Stimulated activated CD4-positive, alpha-beta T cell treated with anti-CD3 and anti-CD28 coated beads, Interleukin-2, amount 100 ng/mL, for 48 hours (primary cell): ENCODE measurements at places on chromosomes 12 and 14.

DNA sequence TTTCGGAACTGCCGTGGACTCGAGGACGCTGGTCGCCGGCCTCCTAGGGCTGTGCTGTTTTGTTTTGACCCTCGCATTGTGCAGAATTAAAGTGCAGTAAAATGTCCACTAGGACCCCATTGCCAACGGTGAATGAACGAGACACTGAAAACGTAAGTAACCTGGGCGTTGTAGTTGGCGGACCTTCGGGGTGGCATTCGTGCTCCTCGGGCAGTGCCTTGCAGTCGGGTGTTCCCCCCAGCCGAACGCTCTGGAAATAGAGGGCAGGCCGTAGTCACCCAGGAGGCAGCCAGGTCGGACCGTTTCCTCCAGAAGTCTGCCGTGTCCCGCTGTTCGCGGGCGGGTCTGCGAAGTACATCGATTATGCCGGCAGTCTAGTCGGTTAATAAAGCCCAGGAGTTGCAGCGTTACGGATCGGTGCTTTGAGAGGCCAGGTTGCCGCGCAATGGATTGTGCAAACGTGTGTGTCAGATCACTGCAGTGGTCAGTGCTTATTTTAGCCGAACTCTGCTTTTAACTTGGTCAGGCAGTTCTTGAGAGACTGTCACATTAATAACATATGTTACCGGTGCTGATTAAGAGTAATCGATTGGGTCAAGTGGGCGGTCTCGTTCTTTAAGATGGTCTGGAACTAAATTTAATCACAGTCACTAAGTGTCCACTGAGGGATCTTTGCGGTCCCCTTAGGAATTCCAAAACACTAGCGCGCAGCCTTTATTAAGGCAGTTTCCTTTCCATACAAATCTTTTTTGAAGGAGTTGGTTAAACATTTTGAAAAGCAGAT is 906 bp downstream of the MARK3 start:
- peak; percentile 26 for DNase-seq

- DNase-seq: no peak
Observed at GRCh38 chr12:57455374-57456144, 452 bp downstream of the INHBE start.

DNA sequence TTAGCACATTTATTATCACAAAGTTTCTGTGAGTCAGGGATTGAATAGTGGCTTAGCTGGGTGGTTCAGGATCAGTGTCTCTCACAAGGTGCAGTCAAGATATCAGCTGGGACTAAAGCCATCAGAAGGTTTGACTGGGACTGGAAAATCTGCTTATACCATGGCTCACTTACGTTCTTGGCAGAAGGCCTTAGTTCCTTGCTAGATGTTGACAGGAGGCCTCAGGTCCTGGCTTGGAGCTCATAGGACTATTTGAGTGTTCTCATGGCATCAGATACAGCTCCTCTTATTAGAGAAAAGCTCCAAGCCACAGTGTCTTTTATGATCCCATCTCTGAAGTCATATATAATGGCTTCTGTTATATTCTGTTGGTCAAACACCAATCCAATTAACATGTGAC is 127.3 kb downstream of the SLC6A15 start:
- no peak for DNase-seq

DNA sequence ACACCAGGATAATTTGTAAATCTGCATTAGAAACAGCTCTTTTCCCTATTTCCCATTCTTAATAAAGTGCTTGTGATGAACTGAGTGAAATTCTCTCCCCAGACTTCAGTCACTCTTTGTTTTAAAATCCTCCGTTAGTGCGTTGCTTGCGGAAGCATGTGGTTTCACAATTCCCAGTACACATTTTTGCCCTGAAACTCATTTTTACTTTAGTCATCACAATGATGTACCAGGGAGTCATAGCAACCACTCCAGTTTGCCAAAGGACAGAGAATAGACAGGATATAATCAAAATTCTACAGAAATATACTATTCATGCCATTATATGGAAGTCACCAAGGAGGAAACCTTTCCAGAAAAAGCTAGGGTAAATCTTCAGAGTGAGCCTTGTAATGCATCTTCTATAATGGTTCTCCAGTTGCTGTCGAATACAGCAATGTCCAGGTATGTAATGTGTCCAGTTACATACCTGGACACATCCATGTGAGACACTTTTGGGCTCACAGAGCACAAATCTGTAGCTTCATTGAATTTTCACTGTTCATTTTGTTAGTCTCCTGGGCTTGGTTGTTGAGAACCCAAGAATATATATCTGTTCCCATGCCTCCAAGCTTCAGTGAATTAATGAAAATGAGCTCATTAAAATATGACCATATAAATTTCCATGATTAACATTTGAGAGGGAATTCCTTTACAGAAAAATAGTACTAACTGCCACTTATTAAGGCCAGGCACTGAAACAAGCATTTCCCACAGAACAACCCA is 57.8 kb downstream of the GPR135 start:
- DNase-seq: no peak

- no peak for DNase-seq
Observed at GRCh38 chr14:85468816-85469215, 61.1 kb upstream of the FLRT2 start.

GRCh38 chr14:57492859-57493258 is 798 bp downstream of the CCDC198 start:
- no peak for DNase-seq

DNA sequence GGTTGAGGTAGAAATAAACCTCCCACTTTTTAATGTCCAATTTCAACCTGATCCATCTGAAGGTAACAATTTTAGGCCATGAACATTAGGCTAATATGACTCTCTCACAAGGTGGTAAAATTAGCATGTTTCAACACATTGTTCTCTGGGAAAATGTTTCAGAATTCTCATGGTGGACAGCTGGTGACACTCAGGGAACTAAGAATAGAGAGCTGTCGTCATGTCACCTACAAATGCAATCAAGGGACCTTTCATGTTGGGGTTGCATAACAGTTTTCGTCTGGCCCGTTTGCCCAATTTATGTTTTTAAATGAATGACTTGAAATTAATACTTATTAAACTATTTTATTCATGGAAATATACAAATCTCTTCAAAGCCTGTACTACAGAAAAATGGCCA is 180.7 kb upstream of the PRICKLE1 start:
- no peak for DNase-seq

- DNase-seq: no peak
Observed at GRCh38 chr12:54421175-54421878, 2.3 kb upstream of the ITGA5 start.

DNA sequence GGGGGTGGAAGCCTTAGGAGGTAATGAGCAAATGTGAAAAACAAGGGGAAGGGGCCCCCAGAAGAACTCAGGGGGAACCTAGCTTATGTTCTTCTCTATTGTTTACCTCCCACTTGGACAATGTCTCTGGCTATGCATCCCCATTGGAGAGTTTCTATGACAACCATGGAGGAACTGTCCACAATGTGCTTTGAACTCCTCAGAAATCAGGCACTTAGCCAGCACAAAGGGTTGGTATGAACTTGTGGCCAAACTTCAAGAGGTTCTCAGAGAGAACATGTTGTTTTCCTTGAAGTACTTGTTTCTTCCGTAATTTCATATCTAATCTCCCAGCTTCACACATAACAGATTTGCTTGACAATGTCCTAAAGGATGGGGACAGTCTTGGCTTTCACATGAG is 202.8 kb upstream of the PELI2 start:
- no peak for DNase-seq

- no peak for DNase-seq
Observed at GRCh38 chr14:105060751-105061427, 4.3 kb downstream of the GPR132 start.

GRCh38 chr12:82383930-82384552 is 25.7 kb downstream of the METTL25 start:
- DNase-seq: no peak

- no peak for DNase-seq
Observed at GRCh38 chr12:3107071-3107583, 29.9 kb downstream of the TSPAN9 start.

GRCh38 chr12:110370732-110371231 is 32.7 kb downstream of the ANAPC7 start:
- DNase-seq: no peak

DNA sequence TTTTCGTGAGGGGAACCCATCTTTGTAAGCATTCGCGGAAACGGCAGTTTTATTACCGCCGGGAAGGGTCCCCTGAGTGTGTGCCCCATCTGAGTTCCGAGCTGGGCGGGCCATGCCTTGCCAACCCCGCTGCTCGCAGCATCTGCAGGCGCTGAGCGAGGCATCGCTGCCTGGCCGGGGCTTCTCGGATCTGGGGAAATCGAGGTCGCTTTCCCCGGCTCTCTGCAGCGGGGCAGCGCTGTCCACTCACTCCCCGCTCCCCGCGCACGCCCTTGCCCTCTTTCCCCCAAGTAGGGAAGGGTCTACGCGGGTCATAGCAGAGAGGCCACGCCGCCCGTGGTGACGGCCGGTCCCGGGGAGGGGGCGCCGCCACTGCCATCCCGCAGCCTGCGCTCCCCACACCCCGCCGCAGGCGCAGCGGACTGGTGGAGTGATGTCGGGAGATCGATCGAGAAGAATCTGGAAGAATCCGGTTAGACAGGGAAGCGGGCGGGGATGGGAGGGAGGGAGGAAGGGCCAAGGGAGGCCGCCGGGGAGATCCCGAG is 507 bp upstream of the FKBP4 start:
- no peak for DNase-seq

- DNase-seq: no peak
Observed at GRCh38 chr12:125018356-125018755, 24.9 kb downstream of the BRI3BP start.

DNA sequence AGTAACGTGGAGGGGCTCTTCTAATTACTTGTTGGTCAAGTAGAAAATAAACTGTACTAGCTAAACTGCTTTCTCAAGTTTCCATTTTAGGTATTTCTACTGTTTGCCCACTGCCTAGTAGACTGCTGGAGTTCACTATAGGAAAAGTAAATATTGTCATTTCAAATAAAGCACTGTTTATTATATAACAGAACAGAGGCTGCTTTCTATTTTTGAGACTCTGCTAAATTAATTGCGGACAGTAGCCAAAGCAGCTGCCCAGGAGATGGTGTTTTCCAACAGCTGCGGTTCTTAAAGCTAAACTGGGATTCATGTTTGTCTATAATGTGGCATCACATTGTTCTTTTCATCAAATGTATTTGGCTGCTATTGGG is 15.9 kb upstream of the SIX1 start:
- no peak for DNase-seq
